ENCODE measurements at places on chromosomes 6 and 20.

DNA sequence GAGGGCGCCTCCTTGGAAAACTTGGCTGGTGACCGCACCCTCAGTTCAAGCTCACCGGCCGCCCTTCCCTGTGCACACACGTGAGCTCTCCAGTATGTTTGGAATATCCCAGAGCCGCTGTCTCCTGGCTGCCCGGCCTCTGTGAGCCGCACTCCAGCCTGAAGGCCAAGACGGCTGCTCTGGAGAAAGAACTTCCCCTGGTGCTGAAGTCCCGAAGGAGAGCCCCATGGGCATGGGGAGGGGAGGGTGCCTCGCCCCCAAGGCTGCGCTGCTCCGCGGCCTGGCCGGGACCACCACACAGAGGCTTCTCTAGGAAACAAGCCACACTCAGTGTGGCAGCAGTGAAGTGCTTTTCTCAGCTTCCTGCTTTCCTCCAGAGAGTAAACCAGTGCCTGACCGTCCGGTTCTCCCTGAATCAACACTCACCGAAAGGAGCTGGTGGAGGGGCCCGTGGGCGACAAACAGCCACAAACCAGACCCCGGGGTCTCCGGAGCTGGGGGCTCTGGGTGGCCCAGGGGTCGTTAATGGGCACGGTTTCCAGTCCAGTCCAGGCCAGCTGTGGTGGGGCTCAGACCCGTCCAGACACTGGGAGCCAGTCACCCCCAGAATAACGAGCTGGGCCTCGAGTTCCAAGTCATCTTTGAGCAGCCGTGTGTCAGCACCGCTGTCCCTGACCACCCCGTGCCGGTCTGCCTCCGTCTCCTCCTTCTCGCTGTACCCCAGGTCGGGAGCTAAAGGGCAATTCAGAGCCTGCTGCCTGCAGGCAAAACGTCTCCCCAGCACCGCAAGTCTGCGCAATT, 87.4 kb upstream of the BHLHE23 start:
- no peak for DNase-seq

DNA sequence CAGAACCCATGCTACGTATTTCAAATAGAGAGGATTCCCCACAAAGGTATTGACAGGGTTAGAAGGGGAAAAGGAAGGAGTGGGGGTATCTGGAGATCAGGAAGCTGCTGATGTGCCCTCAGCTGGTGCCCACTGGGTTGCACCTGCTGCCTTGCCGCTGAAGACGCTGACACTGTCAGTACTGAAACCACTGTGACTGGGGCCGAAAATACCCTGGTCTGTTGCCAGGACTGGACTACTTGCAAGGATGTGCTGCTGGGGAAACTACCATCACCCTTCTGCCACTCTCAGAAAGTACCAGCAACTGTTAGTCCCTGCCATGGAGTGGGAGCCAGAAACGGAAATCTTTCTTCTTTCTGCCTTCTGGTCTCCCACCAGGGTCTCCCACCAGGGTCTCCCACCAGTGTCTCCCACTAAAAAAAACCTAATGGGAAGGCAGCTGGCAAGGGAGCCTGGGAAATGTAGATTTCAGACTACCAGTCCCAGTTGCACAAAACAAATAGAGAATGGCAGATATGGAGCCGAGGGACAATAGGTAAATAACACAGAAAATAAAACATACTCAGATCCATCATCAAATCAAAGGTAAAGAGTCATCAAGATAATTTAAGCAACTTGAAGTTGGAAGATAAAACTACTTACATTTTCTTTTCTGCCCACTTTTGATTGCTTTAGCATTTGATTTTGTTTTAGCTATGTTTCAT, 204.8 kb downstream of the TPBG start:
- no peak for DNase-seq

- no peak for DNase-seq
These were observed 715.6 kb downstream of the QKI start for GRCh38 chr6:164130151-164130550.

DNA sequence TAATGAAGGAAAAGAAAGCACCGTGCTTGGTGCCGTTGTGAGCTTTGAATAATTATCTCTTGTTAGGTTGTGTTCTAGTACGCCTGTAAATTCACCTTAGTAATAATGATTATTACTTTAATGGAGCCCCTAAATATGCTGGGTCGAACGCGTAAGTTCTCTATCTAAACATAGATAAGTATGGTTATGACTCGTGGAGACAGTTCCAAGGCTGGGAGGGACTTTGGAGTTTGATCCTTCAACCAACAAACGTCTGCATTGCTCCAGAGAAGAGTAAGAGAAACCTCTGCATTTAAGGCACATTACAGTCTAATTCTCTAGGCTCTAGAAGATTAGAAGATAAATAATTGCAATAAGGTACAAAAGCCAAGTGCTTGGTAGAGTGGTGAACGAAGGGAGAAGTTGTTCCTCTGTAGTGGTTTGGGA, 514 bp downstream of the ACOT13 start:
- peak; percentile 28 for DNase-seq

GRCh38 chr6:147205690-147206600, 1.7 kb downstream of the STXBP5 start:
- DNase-seq: peak; percentile 38
